ENCODE measurements at places on chromosomes 4 and X. TPM values are rescaled to one million over a fixed set of nuclear protein-coding genes. Genes with fewer than 3 reads are reported as not detected.

GRCh38 chrX:20527558-20528011 lies 260.9 kb upstream of the RPS6KA3 start:
- DNase-seq = no peak

GRCh38 chr4:147846318-147847155 lies 114.6 kb downstream of the ARHGAP10 start:
- DNase-seq = no peak

The OPHN1 gene
- 1.6 TPM for total RNA-seq

The CLDN22 gene
- total RNA-seq = not detected

The ANXA10 gene
- 32.0 TPM for total RNA-seq

The MAGEB1 gene
- not detected for total RNA-seq
